ENCODE measurements at places on chromosomes 3 and 15.
A peak's percentile ranks its signal among the peaks of the same experiment; 100 is the strongest.

DNA sequence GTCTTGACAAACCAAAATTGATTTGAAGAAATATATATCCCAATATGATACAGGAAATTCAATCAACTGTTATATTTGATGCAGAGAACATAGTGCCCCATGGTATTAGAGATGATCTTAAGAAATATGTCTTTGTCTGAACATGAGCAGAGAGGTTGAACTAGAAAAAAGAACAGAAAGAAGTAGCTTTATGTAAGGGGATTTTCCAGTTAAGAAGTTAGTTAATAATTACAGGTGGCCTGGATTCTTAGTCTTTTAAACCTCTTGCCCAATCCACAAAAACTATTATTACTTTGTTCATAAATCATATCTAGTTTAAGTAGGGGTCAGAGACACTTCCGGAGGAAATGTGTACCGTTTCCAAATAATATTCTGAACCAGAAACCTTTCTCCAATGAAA lies 1186.7 kb upstream of the EPHA6 start:
- no peak for DNase-seq

- DNase-seq = no peak
Observed at GRCh38 chr3:139597947-139598346, 58.4 kb upstream of the RBP1 start.

DNA sequence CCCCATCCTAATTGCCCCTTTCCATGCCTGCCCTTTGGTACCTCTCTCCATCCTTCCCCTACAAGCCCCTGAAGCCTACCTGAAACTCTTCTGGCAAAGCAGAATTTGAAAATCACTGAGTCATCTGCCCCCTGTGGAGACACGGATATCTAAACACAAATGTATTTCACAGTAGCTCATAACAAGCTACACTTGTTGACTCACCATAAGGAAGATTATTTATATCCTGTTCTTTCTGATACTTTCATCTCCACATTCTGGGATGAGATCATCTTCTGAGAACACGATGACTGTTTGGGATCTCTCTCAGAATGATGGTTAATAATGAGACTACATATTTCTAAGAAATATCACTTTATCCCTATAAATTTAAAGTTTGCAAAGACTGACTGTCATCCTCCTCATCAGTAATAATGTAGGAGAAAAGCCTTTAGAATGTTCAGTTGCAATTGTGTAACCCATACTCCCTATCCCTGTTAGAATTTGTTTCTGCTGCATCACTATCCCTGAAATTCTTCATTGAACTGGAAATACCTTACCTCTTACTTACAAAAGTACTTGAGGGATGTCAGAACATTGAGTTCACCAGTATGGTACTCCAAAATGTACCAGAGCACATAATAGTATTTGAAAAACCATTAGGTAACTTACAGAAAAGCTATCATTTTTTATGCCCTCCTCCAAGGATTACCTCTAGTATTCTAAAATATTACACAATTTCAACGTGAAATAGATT lies 116.1 kb upstream of the IL12A start:
- peak; percentile 96 for DNase-seq

DNA sequence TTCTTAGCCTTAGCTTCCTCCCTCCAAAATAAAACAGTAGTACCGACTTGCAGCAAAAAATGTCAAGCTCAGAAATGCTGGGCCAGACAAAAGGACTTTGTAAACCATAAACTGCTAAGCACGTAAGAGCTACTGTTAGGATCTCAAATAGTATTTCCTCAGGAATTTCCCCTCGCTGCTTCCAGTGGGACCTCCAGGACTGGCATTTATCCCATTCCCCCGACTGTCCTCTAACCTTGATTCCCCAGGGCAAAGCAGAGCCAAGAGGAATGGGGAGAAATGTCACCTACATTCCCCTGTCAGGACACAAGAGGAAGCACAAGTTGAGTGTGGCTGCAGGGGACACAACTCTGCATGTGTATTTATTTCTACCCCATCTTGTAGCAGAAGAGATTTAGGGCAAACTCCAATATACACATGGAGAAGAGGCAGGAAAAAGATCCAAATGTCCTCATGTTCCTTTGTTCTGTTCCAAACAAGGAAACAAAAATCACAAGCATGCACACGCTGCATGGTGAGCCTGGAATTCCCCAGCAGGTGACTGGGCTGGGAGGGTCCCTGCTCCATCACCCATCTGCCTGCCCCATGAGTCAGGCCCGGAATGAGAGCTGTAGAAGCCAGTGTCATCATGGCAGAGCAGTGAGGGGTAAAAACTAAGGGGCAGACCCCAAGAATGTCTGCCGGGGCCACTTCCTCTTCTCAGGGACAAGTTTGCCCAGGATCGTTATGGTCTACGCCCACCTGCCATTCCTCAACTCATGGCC lies 4.2 kb downstream of the STOML1 start:
- DNase-seq = peak; percentile 80

- peak; percentile 99 for DNase-seq
Observed at GRCh38 chr3:37221407-37221806, 47.0 kb upstream of the LRRFIP2 start.

DNA sequence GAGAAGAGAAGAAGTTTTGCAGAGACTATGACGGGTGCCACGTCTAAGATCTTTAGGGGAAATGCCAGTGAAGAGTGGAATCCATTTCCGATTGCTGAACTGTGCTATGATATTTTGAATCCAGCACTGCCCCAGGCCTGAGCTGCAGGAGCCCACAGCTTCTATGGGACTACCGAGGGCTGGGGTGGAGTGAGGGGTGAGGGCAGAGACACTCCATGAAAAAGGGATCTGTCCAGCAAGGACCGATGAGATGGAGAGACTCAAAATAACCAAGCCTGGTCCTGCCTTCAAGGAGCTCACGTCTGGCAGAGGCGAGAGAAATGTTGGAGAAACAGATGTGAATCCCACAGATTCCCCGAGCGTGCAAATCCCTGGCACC lies 79.8 kb upstream of the MEF2A start:
- DNase-seq = no peak

DNA sequence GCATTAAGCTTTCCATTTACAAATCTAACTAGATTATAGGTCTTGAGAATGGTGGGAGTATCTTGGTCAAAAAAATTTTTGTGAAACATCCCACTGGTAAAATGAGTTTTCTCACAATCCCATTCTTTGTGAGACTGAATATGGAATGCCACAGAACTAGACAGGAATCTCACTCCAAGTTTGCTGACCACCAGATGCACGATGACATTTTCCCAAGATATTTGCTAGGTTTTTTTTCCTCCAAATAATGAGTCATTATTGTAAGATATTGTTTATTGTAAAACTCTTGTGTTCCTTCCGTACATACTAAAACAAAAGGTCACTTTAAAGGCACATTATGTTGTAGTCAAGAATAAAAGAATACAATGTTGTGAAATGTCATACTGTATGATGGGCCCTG lies 53.9 kb downstream of the COPS2 start:
- no peak for DNase-seq

DNA sequence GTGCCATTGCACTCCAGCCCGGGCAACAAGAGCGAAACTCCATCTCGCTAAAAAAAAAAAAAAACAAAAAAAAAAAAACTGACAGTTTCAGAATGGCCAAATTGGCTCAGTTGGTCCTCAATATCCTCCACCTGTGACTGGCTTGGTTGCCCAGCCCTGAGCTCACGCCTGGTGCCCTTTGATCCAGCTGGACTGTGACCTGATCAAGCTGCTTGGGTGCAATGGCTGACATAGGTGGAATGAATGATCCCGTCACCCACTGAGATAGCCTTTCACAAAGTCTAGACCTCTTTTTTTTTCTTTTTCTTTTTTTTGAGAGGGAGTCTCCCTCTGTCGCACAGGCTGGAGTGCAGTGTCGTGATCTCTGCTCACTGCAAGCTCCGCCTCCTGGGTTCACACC lies 254.6 kb downstream of the FOXP1 start:
- no peak for DNase-seq

DNA sequence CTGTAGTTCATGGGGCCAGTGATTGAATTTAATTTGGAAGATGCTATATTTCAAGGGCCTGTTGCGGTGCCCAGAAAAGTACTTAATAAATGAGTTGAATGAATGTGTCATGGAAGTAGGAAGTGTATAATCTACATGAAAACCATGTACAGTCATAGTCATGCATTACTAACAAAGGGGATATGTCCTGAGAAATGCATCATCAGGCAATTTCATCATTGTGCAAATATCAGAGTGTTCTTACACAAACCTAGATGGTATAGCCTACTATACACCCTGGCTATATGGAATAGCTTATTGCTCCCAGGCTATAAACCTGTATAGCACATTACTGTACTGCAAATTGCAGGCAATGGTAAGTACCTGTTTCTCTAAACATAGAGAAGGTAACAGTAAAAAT lies 10.7 kb upstream of the MYO5C start:
- DNase-seq = peak; percentile 74

GRCh38 chr3:152626226-152626625 lies 208.7 kb upstream of the P2RY1 start:
- peak; percentile 71 for DNase-seq

DNA sequence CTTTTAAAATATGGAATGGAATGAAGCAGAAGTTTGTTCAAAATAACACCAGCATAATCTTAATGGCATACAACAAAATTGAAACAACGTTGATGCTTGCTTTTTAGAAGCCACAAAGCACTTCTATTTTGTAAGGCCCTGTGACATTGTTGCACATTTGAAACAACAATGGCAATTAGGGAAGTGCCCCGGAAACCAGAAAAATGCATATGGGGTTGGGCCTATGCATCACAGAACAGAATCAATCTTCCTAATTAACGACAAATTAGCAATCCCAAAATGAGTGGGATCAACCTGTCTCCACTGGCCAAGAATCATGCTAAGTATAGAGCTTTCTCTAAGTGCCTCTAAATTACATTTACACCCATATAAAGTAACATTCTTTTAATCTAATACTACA lies 168.9 kb downstream of the MEIS2 start:
- no peak for DNase-seq

GRCh38 chr3:15102836-15103235 lies 3.9 kb upstream of the RBSN start:
- DNase-seq = peak; percentile 49

DNA sequence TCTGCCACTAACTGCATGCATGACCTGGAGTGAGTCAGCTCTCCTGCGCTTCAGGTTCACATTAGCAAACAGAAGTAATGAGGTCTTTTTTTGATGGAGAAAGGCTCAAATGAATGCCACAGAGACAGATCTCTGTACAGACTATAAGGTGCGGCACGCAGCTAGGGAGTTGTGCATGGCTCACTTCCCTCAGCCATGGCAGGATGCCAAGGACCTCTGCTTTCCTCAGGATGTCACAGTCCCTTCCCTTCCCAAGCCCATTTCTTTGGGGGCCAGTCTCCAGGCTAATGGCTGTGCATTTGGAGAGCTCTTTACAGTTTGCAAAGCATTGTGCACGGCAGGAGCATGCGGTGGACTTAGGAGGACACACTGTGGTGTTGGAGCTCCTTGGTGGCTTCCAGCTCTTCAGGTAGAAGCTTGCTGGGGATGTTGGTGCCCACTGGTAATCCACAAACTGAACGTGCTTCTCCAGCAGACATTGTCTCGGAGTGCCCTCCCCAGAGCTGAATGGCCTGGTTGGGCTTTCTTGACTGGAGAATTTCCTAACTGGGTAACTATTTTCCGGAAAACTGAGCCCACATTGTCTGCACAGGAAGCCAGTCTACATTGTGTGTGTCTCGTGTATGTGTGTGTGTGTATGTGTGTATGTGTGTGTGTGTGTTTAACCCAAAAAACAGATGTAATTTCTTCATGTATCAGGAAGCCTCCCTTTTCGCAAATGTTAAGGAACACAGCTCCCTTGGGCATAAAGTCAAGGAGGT lies 172.5 kb upstream of the TLE3 start:
- no peak for DNase-seq

DNA sequence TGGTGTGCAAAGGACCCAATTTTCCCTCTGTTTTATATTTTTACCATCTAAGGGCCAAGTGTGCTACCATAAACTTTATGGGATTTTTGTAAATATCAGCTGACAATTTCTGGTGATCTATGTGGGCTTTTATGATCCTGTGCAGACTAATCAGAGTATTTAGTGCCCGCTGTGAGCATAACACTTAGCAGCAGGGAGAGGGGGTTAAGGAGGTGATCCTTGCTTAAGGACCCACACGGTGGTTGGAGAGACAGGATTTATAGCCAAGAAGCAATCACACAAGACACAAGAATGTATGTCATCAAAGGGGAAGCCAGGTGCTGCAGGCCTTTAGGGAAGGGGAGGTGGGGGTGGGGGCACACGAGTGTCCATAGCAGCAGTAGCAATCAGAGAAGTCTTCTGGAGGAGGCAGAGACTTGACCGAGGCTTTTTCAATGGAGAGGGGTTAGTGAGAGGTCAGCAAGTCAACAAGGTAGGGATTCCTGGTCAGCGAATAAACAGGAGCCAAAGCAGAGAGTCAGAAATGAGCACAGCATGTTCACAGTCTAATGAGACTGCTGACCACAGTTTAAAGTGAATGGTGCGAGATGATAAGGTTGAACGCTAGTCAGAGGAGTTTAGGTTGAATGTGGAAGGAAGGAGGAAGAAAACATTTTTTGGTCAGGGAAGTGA lies 4.5 kb upstream of the CACNA1D start:
- no peak for DNase-seq

- DNase-seq = no peak
Observed at GRCh38 chr3:46208167-46208704, at the start of gene CCR1. TSS of gene CCR1 (minus strand) at chr3:46208313. CDS start at chr3:46204313, 4,000 bp downstream.

DNA sequence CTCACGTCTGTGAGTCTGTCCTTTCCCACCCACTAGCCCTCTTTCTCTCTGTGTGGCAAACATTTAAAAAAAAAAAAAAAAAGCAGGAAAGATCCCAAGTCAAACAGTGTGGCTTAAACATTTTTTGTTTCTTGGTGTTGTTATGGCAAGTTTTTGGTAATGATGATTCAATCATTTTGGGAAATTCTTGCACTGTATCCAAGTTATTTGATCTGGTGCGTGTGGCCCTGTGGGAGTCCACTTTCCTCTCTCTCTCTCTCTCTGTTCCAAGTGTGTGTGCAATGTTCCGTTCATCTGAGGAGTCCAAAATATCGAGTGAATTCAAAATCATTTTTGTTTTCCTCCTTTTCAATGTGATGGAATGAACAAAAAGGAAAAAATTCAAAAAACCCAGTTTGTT lies 97.7 kb downstream of the GAP43 start:
- no peak for DNase-seq

DNA sequence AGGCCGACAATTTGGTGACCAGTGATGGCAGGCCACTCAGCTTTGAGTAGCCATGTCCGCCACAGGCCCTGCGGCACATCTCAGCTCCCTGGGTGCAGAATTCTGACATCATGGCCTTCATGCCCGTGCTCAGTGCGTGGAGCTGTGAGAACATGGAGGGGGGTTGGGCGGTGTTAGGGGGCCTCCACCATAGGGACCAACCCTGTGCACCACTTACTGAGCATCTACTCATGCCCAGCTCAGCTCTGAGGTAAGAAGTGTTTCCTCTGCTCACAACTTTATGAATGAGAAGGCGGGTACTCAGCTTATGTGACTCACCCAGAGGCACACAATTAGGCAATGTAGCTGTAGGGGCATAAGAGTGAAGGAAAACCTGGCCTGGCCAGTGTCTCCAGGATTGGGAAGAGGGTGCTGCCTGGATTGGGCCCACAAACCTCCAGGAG lies 10.5 kb downstream of the ACOX2 start:
- peak; percentile 92 for DNase-seq

- no peak for DNase-seq
Observed at GRCh38 chr3:9420850-9421549, 23.6 kb downstream of the SETD5 start.

- DNase-seq = peak; percentile 32
Observed at GRCh38 chr3:52319921-52320595, 3.9 kb downstream of the DNAH1 start.

- DNase-seq = peak; percentile 82
Observed at GRCh38 chr3:149384911-149385321, 7.5 kb upstream of the TM4SF1 start.

Data from foreskin keratinocyte (primary cell).